ENCODE measurements at places on chromosomes 12 and 14.
A peak's percentile ranks its signal among the peaks of the same experiment; 100 is the strongest.

GRCh38 chr14:67815573-67816225 is 691 bp downstream of the ZFYVE26 start:
- no peak for DNase-seq

DNA sequence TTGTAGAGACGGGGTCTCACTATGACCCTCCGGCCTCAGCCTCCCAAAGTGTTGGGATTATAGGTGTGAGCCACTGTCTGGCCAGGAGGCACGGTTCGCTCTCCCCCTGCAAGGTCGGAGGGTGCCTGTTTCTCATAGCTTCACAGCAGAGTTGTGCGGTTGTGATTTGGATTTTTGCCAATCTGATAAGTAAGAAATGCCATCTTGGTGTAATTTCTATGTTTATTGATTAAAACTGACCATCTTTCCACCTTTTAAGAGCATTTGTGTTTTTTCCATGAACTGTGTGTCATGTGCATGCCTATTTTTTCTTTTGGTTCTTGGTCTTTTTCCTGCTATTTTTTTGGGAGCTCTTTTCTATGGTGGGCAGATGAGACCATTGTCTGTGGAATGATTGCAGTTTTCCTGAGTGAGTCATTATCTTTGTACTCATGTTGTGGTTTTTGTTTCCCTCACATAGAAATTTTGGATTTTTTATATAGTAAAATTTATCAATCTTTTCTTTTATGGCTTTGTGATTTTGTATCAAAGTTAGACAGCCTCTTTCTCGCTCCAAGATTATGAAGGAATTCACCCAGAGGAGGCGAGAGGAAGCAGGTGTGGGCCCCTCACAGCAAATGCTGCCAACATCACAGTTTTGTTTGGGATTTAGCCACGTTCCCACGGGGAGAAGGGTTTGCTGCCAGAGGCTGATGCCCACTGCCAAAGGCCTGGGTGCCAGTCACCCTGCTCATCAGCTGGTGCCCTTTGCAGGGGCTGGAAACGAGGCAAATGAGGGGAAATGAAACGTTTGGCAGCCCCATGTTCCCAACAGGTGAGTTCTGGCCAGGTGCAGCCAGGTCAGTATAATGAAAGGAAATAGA is 47.2 kb downstream of the RFX4 start:
- DNase-seq = no peak

- DNase-seq = no peak
Measured at GRCh38 chr14:102692334-102692733, 84.9 kb upstream of the TRAF3 start.

DNA sequence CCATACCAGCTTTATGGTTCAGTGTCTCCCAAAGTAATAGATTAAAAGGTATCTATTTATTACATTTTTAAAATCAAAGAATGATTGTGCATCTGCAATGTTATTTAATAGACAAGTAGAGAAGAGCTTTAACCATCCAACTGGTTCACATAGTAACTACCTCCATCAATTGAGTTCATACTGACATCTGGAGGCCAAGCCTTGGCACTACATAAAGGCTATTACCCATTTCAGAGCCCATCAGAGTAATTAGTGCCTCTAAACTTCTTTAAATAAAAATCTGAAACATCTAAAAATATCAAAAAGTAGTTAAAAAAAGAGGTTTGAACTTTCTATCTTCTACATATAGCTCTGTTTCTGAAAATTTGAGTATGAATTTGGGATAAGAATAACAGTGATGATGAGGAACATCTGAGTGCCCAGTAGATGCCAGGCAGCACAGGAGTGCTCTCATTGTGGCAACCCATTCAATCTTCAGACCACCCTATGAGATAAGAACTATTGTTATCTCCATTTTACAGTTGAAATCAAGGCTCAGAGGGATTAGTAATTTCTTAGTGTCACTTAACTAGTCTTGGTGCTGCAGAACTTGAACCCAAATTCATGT is 132.9 kb upstream of the DAAM1 start:
- DNase-seq = peak; percentile 24

DNA sequence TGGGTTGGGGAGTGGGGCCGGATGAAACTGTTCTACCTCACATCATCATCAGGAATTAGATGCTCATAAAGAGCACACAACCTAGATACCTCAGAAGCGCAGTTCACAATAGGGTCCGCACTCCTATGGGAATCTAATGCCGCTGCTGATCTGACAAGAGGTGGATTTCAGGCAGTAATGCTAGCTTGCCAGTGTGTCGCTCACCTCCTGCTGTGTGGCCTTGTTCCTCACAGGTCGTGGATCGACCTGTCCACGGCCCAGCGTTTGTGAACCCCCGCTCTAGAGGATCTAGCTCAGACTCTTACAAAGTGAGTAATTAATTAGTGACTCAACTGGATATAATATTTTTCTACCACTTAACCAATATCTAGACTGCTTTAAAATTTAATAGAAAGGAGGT is 5.8 kb downstream of the PPP1R12A start:
- DNase-seq = no peak

- DNase-seq = no peak
Measured at GRCh38 chr12:128784030-128784760, 39.6 kb downstream of the SLC15A4 start.

DNA sequence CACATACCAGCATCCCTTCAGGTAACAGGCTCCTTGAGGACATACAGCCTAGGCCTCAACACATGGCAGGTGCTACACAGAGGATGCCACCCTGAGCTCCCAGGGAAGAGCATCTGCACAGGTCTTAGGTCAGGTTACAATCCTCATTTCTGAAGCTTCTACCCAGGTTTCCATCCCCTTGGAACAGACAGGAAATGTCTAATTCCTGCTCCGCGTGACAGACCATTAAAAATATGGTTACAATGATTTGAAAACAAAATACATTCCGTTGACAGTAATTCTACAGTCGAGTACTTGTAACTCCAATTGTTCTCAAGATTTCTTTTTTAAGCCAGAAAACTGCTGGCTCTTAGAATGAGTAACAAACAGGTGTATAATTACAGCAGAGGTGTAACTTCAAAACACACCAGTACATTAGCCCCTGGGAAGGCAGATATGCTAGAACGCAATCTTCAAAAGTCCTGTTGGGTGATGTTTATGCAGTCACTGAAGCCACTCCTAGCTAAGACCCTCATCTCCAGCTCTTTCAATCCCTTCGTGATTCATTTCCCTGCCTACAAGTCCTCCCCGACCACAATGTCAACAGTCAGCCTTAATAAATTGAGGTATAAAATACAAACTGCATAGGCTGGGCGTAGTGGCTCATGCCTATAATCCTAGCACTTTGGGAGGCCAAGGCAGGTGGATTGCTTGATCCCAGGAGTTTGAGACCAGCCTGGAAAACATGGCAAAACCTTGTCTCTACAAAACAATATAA is 11.6 kb downstream of the SETD3 start:
- no peak for DNase-seq

DNA sequence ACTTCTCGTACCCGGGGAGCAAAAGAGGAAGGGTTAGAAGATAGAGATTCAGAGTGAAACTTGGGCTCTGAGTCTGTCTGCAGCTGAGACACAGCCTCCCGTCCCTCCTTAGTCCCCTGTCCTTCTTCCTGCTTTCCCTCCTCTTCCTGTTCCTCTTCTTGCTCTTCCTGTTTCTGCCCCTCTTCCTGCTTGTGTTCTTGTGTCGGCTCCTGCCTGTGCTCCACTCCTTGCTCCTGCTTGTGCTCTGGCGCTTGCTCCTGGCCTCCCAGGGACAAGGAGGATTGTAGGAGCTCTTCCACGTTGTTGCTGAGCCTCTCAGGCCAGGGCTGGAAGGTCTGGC is 3.0 kb downstream of the ACRBP start:
- DNase-seq = no peak

DNA sequence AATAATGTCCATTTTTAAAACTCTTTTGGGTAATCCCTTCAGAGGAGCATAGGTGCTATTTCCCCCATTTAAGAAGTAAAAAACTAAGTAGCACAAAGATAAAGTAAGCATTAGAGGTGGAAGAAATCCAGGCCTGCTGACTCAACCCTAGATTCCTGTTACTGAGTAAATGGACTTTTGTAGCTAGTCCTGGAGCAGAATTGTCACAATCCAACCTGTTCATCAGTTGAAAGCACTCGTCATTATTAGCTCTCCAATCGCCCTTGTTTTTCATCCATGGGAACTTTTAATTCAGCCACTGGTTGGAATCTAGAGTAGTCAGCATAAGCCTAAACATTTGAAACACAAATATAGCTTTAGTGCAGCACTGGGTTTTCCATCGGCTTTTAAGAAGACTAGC is 139.5 kb upstream of the AMIGO2 start:
- DNase-seq = peak; percentile 41
